ENCODE measurements at places on chromosomes 16 and 17. TPM values are rescaled to one million over a fixed set of nuclear protein-coding genes. Genes with fewer than 3 reads are reported as not detected.

GRCh38 chr17:75269844-75270217, 1.2 kb downstream of the MIF4GD start:
- no peak for DNase-seq

DNA sequence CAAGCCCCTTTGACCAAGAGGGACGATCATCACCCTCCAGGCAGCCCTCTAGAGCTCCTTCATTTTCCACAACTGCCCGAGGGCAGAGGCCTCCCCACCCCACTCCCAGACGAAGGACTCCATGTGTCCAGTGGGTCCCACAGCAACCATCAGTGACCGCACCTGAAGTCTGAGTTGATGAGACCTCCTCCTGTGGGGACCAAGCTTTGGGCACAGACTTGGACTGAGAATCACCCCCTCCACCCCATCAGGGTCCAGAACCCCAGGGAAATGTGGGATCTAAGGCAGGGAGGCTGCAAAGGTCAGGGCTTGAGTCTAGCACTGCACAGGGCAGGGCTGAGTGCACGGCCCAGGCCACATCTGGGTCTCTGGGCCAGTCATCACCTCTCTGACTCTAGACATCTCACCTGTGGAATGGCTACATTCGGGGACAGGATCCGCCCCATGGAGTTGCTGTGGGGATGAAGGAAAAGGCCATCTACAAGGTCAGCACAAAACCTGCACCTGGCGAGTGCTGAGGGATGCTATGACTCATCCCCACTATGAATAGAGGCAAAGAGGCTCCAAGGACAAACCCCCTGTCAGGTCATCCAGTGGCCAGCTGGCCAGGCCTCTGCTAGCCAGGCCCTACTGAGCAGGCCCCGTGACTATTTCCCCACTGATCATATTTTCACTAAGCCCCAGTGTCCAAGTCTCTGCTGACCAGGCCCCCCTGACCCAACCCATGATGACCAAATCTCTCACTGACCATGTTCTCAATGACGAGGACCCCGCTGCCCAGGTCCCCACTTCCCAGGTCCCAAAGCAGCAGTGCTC, 38.4 kb downstream of the TNFRSF13B start:
- DNase-seq = no peak

GRCh38 chr16:17555176-17555575, 84.4 kb upstream of the XYLT1 start:
- no peak for DNase-seq

DNA sequence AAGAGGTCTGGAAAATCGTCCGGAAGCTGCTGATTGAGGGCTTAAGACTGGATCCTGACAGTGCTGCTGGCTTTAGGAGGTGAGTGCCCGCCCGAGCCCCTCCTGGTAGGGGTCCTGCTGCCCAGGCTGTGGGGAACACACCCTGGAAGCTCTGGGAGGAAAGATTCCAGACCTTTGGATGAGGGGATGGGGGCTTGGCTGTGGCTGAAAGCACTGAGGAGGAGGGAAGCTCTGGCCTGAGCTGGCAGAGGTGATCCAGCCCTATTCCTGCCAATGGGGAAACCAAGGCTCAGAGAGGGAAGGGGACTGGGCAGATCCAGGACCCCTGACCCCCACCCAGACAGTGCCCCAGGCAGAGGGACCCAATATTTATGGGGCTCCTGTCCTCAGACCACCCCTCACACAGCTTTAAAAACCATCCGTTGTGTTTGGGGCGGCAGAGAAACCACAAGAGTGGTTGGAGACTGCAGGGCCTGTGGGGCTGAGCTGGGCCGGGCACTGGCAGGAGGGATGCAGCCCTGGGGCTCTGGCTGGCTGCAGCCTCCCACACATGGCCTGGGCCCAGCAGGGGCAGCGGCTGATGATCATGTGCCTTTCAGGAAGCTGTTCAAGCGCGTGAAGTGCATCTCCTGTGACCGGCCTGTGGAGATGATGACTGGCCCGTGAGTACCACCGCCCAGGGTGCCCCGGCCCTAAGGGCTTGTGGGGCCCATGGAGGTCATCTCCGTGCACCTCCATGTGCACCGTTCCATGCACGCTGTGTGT, 22.8 kb downstream of the UBALD1 start:
- DNase-seq = no peak

The TPSD1 gene
- total RNA-seq = 0.69 TPM

The PRSS8 gene
- total RNA-seq = 312 TPM

The MYH2 gene
- 2.4 TPM for total RNA-seq
